GM13977 (cell line): ENCODE measurements at places on chromosomes 2 and 18.

GRCh38 chr18:5475267-5475666 is 68.5 kb downstream of the EPB41L3 start:
- DNase-seq: no peak

- no peak for DNase-seq
Measured at GRCh38 chr2:114007436-114007835, 117.5 kb downstream of the ACTR3 start.

- no peak for DNase-seq
Measured at GRCh38 chr2:216829533-216829932, 30.3 kb downstream of the TNP1 start.

GRCh38 chr2:204586444-204587180 is 41.3 kb downstream of the PARD3B start:
- no peak for DNase-seq

DNA sequence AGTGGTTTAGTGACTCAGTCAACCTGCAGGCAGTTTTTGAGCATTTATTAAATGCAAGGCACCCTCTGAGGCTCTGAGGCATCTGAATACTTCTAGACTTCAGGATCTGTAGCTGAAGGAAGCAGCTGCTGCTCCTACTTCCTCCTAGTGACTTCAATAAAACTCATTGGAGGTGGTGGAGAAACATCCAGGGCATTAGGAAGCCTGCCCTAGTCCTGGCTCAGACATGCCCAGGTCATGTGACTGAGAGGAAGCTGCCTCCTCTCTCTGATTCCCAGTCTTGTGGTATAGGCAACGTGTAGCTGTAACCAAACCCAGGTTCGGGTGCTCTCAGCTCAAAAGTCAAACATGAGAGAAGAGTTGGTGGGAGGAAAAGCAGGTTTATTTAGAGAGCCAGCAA is 287.2 kb upstream of the GYPC start:
- no peak for DNase-seq

- no peak for DNase-seq
Measured at GRCh38 chr2:15527074-15527739, 33.9 kb downstream of the NBAS start.

DNA sequence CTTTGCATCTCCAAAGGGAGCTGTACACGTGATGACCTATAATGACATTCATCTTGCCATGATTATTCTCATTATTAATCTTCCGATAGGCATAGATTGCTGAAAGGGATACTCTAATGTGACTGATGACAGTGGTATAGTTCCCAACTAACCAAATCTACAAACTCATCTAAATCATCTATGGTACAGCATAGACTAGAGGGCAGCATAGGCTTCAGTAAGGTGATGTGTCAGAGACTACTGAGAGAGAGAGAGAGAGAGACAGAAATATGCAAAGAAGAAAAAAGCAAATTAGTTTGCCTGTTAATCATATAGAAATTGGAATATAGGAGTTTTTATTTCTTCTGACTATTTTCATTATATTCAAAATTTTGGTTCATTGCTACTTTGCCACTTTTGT is 89.3 kb downstream of the CSRNP3 start:
- no peak for DNase-seq

DNA sequence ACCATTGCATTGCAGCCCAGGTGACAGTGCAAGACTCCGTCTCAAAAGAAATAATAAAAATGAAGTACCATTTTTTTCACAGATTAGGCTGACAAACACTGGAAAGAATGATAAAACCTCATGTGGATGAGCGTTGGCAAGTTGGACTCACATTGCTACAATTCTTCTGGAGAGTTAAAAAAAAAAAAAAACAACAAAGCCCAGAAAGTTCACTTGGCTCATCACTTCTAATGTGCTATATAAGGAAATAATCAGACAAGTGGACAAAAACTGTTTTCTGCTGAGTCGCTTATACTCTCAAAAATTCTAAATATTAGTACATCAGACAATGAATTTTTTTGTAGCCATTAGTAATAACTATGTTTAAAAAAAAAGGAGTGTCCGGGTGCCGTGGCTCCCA is 38.4 kb downstream of the PKP4 start:
- DNase-seq: no peak

DNA sequence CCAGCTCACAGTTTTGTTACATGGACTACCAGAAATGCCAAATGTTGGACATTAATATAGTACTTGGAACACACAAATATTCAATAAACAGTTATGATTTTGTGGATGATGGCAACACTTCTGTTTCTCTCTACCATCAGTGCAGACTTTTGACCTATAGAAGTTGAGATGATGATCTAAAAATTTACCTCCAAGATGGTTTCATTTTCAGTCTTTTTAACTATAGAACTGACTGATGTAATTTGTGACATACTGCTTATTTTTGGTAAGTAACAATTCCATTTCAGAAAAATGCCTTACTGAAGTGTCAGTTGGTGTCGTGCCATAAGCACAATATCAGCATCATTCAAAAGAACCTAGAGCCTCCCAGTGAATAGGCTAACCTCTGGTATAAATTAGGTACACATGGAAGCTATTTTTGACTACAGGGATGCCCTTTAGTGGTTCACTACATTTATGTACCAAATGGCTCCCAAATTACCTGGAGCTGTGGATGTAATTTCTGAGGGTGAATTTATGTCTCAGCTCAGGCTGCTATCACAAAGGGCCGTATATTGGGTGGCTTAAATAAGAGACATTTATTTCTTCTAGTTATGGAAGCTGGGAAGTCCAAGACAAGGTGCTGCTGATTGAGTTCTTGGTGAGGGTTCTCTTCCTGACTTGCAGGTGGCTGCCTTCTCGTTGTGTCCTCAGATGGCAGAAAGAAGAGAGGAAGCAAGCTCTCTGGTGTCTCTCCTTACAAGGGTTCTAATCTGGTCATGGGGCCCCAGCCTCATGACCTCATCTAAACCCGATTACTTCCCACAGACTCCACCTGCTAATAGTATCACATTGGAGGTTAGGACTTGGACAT is 66.5 kb downstream of the ALPK2 start:
- DNase-seq: no peak

GRCh38 chr2:109337221-109337620 is 208.2 kb downstream of the SH3RF3 start:
- DNase-seq: no peak

DNA sequence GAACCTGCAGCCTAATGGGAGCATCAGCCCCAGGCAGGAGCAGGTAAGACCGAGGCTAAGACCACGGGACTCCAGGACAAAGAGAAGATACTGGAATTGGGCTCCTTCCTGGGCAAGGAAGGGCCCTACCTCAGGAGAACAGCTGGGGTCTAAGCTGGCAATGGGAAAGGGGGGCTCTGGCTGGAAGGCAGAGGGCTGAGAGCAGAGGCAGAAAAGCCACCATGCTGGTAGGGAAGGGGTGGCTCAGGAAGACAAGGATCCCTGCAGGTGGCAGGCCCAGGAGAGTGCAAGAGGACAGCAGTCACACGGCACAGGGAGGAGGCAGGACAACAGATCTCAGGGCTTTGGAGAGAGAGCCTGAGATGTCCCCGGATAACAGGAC is 203.5 kb downstream of the NDUFA10 start:
- DNase-seq: no peak

GRCh38 chr2:85356186-85356585 is 1.6 kb downstream of the ELMOD3 start:
- DNase-seq: no peak

DNA sequence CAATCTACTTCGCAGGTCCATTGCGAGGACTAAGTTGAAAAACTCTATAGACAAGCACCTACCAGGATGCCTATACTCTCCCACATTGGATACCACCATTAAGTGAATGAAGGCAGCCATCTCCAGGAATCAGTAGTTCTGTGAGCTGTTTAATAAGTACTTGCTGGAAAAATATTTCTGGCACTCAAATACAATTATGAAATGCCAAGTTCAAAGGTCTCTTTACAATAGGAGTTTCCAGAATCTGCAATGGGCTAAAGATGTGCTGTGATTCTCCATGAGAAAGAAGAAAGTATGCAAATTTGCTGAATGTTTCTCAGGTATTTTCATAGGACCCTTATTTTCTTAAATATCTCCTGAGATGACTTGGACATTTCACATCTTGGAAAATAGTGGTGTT is 103.0 kb downstream of the AP1S3 start:
- DNase-seq: no peak

- DNase-seq: no peak
Measured at GRCh38 chr2:36680012-36680411, 16.5 kb upstream of the VIT start.

GRCh38 chr2:149438330-149438960 is 108.1 kb downstream of the LYPD6 start:
- DNase-seq: no peak

GRCh38 chr2:204389120-204389519 is 156.2 kb upstream of the PARD3B start:
- DNase-seq: no peak

- DNase-seq: no peak
Measured at GRCh38 chr18:12989397-12990122, 1.6 kb upstream of the CEP192 start.

DNA sequence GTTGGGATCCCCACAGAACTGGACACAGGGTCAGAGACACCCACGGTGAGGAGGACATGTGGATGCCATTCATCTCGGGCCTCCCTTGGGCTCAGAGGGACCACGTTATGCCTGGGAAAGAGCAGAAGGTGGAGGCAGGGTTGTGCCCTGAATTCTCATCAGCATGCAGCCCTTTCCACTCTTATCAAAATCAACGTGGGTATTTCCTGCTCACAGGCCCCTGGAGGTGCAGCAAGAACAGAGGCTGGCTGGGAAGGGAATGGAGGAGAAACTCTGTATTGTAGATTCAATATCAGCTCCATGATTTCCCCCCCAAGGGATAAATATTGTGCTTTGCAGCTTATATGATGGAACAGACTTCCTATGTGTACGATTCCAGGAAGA is 90.9 kb downstream of the SETBP1 start:
- DNase-seq: no peak

DNA sequence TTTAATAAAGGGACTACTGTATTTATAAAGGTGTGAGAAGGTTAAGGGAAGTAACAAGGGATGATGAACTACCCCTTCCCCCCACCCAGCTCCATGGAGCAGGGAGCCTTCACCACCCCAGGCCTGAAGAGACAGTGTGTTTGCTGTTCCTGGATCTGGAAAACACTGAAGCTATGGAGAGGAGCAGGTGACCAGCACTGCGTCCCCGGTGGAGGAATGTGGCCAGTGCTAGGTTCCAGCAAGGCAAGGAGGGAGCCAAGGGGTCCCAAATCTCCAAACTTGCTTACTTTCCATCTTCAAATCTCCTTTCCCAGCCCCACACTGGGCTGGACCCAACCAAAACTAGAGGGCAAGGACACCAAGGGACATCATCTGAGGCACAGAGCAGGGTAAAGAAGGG is 128.7 kb upstream of the CD302 start:
- DNase-seq: no peak

GRCh38 chr2:274503-274902 is 9.8 kb downstream of the ACP1 start:
- no peak for DNase-seq

GRCh38 chr2:52886556-52886955 is 881.0 kb upstream of the CHAC2 start:
- DNase-seq: no peak

DNA sequence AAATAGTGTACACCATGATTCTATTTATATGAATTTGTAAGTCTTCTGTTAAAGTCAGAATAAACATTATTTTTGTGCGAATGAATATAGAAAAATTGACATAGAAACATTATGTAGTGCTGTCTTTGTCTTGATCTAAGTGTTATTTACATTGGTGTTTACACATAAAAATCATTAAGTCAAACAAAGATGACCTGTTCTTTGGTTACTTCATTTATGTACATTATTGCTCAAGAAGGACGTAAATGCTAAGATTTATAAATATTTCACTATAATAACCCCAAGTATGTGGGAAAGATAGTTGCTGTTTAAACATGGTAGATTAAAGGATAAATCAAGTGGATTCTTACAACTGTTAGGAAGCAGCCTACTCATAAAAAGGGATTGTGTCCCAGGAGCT is 536.8 kb upstream of the DSEL start:
- no peak for DNase-seq

- peak; percentile 63 for DNase-seq
Measured at GRCh38 chr18:80246445-80247392, 595 bp downstream of the PARD6G start.

DNA sequence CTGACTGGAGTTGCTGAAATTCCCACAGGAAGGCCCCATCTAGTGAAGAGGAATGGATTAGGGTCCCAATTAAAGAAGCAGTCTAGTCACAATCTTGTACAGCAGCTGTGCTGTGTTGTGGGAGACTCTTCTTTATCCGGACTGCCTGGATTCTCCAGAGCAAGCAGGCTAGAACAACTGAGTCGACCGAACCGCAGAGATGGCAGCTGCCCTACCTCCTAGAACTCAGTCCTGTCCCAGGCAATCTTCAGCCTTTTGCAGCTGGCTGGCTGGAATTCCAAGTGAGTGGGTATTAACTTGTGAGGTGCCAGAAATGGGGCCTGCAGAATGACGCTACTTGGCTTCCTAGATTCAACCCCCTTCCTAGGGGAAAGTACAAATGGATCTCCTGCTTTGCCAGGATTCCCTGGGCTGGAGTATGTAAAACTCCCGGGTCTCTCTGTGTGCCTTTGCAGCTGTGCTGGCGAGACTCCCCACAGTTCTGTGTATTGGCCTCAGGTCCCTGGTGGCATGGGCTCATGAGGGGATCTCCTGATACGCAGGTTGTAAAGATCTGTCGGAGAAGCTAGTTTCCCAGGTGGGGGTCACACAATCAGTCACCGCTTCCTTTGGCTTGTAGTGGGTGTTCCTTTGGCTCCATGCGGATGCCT is 1952.6 kb upstream of the LRRTM1 start:
- DNase-seq: no peak

GRCh38 chr18:63140038-63140450 is 179.5 kb downstream of the BCL2 start:
- DNase-seq: no peak

DNA sequence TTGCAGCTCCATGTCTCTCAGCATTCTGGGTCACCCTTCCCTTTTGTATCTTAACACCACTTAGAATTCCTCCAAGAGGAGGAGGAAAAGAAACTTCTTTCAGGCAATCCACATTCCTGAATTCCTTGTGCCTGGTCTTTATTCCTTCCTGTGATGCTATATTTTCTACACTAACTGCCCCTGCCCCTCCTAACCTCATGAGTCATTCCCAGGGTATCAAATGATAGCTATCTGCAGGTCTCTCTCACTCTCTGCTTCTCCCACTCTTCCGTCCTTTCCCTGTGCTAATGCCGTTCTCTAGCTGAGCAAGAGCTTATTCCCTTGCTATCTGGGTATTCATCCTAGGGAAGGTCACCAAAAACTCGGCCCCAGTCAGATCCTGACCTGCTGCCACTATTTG is 395.0 kb upstream of the TCF4 start:
- DNase-seq: no peak

- no peak for DNase-seq
Measured at GRCh38 chr2:118168615-118169014, 80.3 kb downstream of the INSIG2 start.

- no peak for DNase-seq
Measured at GRCh38 chr18:55316486-55317184, 271.4 kb downstream of the TCF4 start.
